Kasumi-1 (cell line): ENCODE measurements at places on chromosomes 12 and 14.
A peak's percentile ranks its signal among the peaks of the same experiment; 100 is the strongest.

- peak; percentile 23 for DNase-seq
Measured at GRCh38 chr12:96434107-96434506, 33.9 kb upstream of the CDK17 start.

GRCh38 chr12:125690841-125691240 lies 625.6 kb downstream of the AACS start:
- no peak for DNase-seq

DNA sequence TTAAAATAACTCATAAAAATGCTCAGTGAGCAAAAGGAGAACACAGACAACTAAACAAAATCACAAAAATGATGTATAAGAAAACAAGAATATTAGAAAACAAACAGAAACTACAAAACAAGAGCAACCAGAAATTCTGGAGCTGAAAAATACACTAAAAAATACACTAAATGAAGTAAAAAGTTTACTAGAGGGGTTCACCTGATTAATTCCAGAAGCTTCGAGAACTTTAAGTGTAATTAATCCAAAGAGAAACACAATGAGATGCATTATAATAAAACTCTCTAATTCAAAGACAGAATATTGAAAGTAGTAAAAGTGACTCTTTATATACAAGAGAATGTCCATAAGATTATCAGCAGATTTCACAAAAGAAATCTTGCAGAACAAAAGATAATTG lies 558.4 kb downstream of the CCER1 start:
- DNase-seq = no peak

GRCh38 chr12:47843226-47843980 lies 23.7 kb upstream of the HDAC7 start:
- no peak for DNase-seq

GRCh38 chr14:101174522-101174838 lies 271.0 kb upstream of the RTL1 start:
- DNase-seq = no peak

DNA sequence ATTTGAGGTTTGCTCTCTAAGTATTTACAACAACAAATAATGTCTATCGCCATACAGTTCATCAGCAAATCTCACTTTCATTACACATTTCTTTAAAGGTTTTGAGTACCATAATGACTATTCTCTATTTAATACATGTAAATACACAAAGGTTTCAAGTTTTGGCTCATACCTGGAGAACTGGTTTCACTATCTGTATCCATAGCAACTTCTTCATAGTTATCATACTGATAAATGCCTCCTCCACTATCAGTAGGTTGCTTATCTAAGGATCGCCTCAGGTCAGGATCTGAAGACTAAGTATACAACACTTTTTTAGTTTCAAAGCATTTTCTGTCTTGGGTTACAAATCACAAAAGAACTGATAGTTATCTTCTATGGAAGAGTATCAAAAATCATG lies 21.4 kb downstream of the ZFC3H1 start:
- DNase-seq = no peak

DNA sequence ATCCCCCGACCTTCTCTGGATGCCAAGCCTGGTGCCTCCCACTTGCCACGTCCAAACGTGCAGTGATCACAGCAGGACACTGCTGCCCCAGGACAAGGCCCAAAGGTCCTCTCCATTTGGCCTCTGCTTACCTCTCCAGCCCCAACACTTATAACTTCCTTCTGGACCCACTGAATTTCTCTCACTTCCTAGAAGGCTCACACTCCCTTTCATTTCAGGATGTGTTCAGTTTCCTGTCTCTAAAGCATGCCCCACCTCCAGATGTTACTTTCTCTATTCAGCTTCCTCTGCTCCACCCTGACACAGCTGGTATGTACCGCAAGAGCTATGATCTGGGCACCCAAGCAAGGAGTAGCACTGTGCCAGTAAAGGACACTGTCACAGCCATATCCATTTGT lies 33.0 kb downstream of the CDKL1 start:
- DNase-seq = peak; percentile 96
